ENCODE measurements at places on chromosomes 6 and 20.

DNA sequence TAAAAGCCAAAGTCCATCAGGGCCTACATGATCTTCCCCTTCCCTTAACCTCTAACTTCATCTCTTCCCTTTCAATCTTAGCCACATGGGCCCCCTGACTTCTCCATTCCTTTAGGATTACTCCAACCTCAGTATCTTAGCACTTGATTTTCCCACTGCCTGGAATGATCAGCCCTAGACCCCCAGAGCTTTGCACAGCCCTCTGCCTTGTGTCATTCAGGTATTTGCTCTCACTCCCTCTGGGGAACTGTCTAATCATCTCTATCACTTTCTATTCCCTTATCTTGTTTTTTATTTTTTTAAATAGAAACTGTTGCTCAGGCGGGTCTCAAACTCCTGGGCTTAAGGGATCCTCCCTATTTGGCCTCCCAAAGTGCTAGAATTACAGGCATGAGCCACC lies 13.3 kb upstream of the ZNFX1 start:
- DNase-seq, result no peak

DNA sequence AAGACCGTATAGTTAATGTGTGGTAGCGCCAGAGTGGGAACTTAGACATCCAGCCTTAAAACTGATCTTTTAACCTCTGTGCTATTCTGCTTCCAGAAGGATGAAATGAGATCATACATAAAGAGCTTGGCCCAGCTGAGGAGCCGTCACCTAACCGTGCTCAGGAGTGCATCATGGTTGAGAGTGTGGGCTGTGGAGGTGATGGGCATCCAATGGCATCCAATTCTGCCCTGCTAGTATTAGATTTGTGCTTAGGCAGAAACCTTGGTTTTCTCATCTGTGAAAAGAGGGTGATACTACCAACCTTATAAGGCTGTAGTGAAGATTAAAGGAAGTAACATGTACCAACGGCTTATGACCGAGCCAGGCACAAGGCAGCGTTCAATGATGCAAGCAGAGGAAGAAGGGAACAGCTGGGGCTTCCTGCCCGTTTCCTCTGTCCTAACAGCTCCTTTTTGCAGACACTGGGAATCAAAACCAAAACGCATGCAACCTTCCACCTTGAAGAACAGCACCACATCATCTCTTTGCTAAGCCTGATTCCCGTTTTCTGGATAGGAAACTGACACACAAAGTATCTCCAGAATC lies 1.3 kb downstream of the SLC22A16 start:
- no peak for DNase-seq

GRCh38 chr6:27893059-27893835 lies 18.9 kb downstream of the OR2B2 start:
- peak; percentile 94 for DNase-seq

- peak; percentile 98 for DNase-seq
Observed at GRCh38 chr20:34875642-34876405, 588 bp upstream of the ACSS2 start.

DNA sequence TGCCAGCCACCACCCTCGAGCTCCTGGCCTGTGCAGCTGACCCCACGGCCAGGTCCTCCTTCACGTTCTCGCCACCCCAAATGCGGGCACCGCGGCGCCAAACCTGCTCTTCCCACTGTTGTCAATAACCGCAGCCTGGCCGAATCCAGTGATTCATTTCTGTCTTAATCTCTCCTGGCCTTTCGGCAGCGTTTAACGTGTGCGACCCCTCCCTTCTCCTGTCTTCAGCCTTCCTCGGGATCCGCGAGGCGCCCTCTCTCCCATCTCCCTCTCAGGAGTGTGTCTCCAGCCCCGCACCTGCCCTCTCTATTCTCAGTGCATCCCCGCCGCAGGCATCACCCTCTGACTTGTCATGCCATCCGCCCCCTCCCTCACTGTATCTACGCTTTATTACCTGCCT lies 91.4 kb downstream of the THBS2 start:
- no peak for DNase-seq

DNA sequence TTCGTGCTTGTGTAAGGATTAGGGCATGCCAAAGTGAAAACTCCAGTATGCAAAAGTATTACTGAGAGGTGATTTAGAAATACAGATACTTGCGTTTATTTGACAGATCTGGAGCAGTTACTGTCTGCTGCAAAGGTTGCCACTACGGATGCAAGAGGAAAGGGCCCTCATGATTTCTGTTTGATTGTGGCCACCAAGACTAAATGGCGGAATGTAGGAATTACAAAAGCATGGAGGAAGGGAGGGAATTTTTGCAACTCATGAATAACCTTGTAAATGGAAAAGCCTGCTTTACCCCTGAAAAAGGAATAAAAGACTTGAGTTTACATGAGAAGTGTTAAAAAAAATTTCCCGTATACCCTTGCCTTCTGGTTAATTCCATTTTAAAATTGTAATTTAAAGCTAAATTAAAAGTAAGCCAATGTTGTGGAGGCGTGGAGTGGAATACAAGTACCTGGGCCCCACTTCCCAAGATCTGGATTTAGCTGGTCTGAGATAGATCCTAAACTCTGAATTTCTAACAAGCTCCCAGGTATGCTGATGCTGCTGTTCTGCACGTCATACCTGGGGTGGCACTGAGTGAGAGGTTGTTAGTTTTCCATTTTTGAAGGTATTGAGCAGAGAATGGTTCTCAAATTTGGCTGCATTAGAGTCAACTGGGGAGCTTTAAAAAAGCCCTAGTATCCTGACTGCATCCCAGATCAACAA lies 56.6 kb upstream of the NKX2-2 start:
- DNase-seq, result no peak

DNA sequence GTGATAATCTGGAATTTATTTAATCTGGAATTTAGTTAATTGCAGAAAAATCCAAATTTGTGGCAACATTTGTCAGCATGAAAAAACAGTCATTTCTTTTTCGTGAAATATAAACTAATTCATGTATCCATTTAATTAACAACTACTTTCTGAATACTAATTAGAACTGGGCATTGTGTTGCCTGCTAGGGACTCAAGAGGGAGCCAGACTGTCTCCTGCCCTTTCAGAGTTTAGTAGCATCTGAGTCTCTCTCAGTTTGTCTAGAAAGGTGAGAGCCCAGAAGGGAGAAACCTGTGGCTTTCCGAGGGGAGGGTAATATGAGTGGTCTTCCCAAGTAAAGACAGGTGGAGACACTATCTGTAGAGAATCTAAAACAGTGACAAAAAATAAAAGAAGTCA lies 210.9 kb upstream of the HDDC2 start:
- DNase-seq, result no peak

DNA sequence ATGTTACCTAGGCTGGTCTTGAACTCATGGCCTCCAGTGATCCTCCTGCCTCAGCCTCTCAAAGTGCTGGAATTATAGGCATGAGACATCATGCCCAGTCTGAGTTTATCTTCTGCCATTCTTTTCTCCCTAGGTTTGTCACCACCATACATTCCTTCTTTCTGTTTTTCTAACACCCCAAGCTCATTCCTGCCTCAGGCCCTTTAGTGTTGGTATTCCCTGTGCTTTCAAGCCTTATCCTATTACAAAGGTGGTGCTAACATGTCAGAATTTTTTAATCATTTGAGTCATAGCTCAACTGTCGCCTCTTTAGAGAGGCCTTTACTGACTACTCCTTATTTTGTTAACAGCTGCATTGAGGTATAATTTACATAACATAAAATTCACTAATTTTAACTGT lies 221.1 kb upstream of the PRSS16 start:
- no peak for DNase-seq

- DNase-seq, result no peak
Observed at GRCh38 chr6:96234444-96234843, 218.7 kb downstream of the FUT9 start.

GRCh38 chr6:54267798-54268197 lies 40.4 kb upstream of the TINAG start:
- DNase-seq, result no peak

DNA sequence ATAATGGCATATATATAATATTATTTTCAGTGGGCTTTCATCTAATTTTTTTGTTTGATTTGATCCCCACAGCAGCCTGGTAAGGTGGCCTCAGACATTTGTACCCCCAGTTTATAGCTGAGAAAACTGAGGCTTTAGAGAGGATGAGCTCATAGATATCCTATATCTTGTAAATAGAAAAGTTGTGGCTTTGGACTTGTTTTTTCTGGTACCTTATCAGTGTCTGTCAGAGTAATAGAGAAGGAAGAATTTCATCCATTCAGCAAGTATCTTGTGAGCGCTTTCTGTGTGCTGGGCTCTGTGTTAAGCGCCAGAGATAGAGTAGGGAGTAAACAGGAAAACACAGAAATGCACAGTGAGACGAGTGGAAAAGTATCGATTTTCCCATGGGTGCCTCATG lies 27.9 kb downstream of the TAF11 start:
- DNase-seq, result no peak

DNA sequence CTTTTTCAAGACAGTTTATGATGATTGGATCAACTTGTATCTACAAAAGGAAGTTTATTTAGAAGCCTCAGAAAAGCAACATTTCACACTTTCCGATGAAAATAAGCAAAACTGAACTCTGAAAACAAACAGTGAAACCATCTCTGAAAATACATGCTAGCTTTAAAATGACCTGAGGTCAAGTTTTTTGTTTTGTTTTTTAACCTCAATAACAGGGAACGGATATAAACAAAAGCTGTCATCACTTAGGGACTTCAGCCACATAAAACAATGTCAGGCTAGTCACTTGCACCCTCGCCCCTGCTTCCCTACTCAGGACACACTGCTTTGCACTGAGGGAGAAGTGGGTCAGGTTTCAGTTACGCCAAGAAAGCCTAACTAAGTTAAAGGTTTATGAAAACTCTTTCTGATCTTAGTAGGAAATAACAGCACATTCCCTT lies 11.6 kb downstream of the BACH2 start:
- no peak for DNase-seq

GRCh38 chr6:5151955-5152401 lies 66.8 kb downstream of the PPP1R3G start:
- no peak for DNase-seq

GRCh38 chr6:81689580-81689979 lies 62.9 kb downstream of the TENT5A start:
- no peak for DNase-seq

DNA sequence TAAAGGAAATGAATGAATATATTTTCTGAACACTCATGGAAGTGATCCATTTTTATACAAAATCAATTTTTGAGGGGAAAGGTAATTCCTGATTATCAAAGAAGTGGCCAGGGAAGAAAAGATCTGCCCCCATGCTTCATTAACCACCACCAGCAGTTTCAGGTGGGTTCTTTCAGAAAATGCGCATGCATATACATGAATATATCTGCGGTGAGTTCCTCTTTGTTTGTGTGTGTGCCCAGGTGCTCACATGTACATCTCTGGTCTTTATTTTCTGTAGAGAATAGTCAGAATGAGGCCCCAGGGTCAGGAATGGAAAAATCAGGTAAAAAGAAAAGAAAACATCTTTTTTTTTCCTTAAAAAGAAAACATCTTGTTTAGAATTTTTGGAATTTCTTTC lies 88.4 kb downstream of the SGK1 start:
- no peak for DNase-seq

- no peak for DNase-seq
Observed at GRCh38 chr20:45592574-45593189, 13.6 kb upstream of the WFDC8 start.

DNA sequence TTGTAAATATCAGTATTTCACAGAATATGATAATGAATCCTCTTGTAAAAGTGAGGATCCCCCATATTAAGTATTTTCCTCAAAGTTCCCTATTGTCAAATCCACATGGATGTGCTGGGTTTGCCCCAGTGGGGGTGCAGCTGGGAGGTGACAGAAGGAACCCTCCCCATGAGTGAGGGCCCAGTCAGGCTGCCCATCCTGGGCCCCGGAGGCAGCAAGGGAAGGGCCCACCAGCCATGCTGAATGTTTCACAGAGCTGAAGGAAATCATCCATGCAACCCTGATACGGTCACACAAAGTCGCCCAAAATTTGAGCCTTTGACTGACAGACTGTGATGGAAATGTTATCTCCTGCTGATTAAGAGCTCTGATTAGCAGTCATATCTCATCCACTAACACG lies 39.7 kb downstream of the FRMD1 start:
- DNase-seq, result no peak

GRCh38 chr20:34560614-34561013 lies 2.1 kb downstream of the MAP1LC3A start:
- no peak for DNase-seq

GRCh38 chr6:100105919-100106529 lies 112.0 kb upstream of the MCHR2 start:
- DNase-seq, result no peak

GRCh38 chr20:38072898-38073297 lies 39.4 kb downstream of the RPRD1B start:
- no peak for DNase-seq

- DNase-seq, result no peak
Observed at GRCh38 chr6:15929685-15930084, 199.2 kb upstream of the MYLIP start.

DNA sequence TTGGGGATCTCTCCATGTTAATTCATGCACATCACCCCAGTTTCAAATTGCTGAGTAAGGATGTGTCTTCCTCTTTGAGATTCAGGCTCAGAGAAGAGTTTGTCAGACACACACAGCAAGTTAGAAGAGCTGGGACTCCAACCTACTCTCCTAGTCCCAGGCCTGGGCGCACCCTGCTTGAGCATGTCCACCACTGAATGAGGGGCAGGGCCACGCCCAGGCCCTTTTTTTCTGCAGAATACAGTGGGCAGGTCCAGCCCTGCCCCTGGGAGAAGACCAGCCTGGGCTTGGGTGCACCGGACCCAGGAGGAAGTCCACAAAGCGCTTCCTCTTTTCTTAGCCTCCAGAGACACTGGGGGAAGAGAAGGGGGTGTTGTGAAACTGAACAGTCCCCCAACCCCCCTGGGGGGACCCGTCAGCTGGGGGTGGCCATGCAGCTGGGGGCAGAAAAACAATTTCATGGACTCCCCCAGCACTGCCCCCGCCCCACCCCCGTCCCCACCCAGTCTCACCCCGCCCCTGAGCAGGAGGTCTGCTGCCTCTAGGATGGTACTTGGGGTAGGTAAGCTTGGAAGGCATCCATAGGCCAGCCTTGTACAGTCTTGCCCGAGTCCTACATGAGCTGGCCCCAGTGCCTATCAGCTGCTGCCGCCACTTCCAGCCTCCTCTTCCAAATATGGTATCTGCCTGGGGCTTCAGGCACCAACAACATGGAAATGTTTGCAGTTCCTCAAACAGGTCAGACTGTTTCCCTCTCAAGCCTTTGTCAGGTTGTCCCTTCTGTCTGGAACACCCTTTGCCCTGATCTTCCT lies 11.7 kb upstream of the HCK start:
- DNase-seq, result no peak

DNA sequence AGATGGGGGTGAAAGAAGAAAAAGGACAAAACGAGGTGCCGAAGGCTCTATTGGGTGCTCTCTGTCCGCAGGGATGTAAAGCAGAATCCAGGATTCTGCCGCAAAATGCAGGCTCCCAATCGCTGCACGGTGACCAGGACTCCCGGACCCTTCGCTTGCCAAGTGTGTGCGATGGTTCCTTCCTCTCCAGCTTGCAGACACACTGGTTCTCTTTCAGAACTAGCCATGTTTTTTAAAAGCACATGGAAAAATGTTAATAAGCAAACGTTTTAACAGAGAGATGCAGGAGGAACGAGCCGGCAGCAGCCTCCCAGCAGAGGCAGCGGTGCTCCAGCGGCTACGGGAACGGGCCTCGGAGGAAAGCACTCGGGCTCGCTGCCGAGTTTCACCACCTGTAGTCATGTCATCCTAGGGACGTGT lies 59.6 kb downstream of the ZNF831 start:
- no peak for DNase-seq

GRCh38 chr20:63900413-63900812 lies 5.5 kb downstream of the DNAJC5 start:
- no peak for DNase-seq

Data from AG09319 (cell line).